ENCODE measurements at places on chromosomes 16 and 17. TPM values are rescaled to one million over a fixed set of nuclear protein-coding genes. Genes with fewer than 3 reads are reported as not detected.

SLC47A1 gene
- 5.5 TPM for total RNA-seq

TMED6 gene
- total RNA-seq, result 1.2 TPM

CBX8 gene
- total RNA-seq, result 18.6 TPM

PRCD gene
- 9.9 TPM for total RNA-seq

SRCIN1 gene
- total RNA-seq, result 21.4 TPM

PRSS33 gene
- total RNA-seq, result not detected

HS3ST6 gene
- 0.36 TPM for total RNA-seq

- no peak overlapping the region for H3K27ac ChIP-seq
- peaks cover 8% of the 10 kb centered on the region for H3K36me3 ChIP-seq
- H3K27me3 ChIP-seq, result no peaks in the 10 kb centered on the region
- H3K4me3 ChIP-seq, result no peak overlapping the region
- DNase-seq, result no peak
These were observed 1.9 kb upstream of the TRIM37 start for GRCh38 chr17:59108400-59109102.

- no peak overlapping the region for H3K27ac ChIP-seq
- peaks cover 29% of the 10 kb centered on the region for H3K36me3 ChIP-seq
- no peak for DNase-seq
- H3K4me1 ChIP-seq, result no peaks in the 10 kb centered on the region
These were observed 30.8 kb downstream of the USP43 start for GRCh38 chr17:9676084-9676483.

DNA sequence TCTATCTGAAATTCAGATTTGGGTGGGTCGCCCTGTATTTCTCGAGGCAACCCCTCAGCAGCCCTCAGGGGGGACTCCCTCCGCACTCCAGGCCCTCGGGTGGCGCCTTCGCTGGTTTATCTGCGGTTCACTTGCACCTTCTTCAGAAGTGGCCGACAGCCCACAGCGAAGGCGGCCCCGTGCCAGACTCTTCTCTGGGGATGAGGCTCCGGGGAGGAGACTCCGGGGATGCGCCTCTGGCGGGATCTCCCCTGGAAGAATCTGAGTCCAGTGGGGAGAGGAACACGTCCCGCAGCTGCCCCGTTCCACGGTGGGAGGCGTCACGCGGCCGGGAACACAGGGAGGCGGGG is 63.9 kb upstream of the DNAJA2 start:
- H3K4me3 ChIP-seq, result peak overlapping the region; percentile 71
- no peak overlapping the region for H3K27ac ChIP-seq
- H3K27me3 ChIP-seq, result peaks cover 17% of the 10 kb centered on the region
- H3K36me3 ChIP-seq, result no peaks in the 10 kb centered on the region

- peak within 1 kb of the TSS; percentile 97 for H3K27ac ChIP-seq
- H3K4me1 ChIP-seq, result peaks cover 8% of the 10 kb centered on the region
- H3K27me3 ChIP-seq, result no peaks in the 10 kb centered on the region
- H3K36me3 ChIP-seq, result peaks cover 8% of the 10 kb centered on the region
These were observed at the start of gene IFI35 for GRCh38 chr17:43006639-43007551. TSS of gene IFI35 (plus strand) at chr17:43006784. CDS start at chr17:43006948, 164 bp downstream.

DNA sequence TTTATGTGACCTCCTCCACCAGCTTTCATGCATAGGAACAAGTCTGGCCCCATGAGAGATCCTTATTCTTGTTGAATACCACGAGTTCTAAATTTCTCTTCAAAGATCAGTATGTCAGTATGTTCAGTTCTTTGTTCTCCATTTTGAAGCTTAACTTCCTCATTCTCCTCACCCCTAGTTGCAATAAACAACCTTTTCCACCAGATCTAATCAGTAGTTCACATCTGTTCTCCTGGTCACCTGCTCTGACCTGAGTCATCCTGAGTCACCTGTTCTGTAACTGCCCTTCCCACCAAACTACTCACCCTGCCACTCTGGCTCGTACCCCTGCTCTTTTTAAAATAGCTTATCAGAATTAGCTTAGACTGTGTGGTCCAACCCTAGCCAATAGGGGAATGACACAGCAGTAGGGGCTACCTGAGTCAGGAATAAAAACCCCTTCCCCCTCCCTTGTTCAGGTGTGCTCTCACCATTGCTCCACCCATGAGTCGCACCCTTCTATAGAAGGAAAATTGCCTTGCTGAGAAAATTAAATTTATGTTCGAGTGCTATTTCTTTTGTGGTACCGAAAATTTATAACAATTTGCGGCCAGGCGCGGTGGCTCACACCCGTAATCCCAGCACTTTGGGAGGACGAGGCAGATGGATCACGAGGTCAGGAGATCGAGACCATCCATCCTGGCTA is 94.6 kb downstream of the EMP2 start:
- no peak overlapping the region for H3K4me3 ChIP-seq
- peaks cover 4% of the 10 kb centered on the region for H3K4me1 ChIP-seq
- no peak overlapping the region for H3K27ac ChIP-seq
- DNase-seq, result no peak
- no peaks in the 10 kb centered on the region for H3K27me3 ChIP-seq
- peaks cover 32% of the 10 kb centered on the region for H3K36me3 ChIP-seq

DNA sequence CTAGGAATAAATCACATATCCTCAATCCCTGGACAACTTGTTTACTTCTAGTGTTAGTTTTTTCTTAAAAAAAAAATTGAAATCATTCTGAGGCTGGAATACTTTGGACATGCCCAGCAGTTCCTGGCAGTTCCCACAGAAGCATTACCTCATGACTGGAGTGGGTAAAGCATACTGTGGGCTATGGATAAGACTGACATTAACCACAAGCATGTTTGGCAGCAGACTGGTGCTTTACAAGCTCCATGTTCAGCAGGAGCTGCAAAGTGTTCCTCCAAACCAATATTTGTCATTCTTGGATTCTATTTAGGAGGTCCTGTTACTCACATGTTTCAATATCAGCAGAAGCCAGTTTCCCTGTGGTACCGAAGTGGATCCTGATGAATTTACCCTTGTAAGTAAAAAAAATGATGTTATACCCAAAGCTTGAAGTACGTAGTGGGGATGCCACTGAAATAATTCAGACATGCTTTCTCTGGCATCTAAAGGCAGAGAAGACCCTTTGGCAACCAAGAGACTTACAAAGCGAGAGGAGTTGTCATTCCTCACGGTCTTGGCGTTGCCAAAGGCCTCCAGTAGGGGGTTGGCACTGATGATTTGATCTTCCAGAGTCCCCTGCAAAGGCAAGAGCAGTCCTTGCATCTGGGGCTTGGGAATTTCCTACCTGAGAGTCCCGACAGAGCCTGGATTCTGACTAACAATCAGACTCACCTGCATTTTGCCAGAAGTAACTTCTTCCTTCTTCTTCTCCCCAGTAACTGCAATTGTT is 4.9 kb downstream of the MYH1 start:
- no peaks in the 10 kb centered on the region for H3K4me1 ChIP-seq
- H3K27ac ChIP-seq, result no peak overlapping the region
- no peak overlapping the region for H3K4me3 ChIP-seq
- DNase-seq, result no peak

GRCh38 chr16:28059841-28060575 is 3.5 kb downstream of the GSG1L start:
- no peaks in the 10 kb centered on the region for H3K36me3 ChIP-seq
- H3K4me1 ChIP-seq, result no peaks in the 10 kb centered on the region
- H3K4me3 ChIP-seq, result no peak overlapping the region
- no peak for DNase-seq

GRCh38 chr17:10674704-10675103 is 17.6 kb upstream of the MYH3 start:
- no peak overlapping the region for H3K4me3 ChIP-seq
- H3K27ac ChIP-seq, result no peak overlapping the region
- no peaks in the 10 kb centered on the region for H3K4me1 ChIP-seq

DNA sequence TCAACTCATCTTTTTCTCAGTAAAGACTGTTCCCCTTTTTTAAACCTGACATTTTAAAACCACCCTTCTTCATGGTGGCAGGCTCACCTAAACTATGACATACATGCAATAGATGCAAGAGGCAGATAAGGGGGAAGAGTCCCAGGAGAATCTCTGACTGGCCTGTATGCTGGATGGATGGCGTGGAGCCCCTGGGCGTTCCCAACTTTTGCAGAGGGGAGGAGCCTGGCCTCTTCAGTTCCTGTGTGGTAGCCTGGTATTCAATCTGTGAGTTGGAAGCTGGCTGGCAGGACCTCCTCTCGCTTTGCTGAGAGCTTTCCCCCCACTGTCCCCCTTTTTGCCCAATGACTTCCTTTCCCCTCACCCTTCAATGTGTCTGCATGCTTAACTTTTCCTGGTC is 217.6 kb upstream of the CA10 start:
- H3K36me3 ChIP-seq, result no peaks in the 10 kb centered on the region
- peaks cover 6% of the 10 kb centered on the region for H3K27me3 ChIP-seq
- no peak for DNase-seq
- no peak overlapping the region for H3K4me3 ChIP-seq

- DNase-seq, result peak; percentile 85
- H3K27me3 ChIP-seq, result no peaks in the 10 kb centered on the region
- peaks cover 15% of the 10 kb centered on the region for H3K4me1 ChIP-seq
- H3K4me3 ChIP-seq, result no peak overlapping the region
- no peaks in the 10 kb centered on the region for H3K36me3 ChIP-seq
These were observed 306.9 kb upstream of the RBFOX1 start for GRCh38 chr16:7025616-7026190.

GRCh38 chr16:3001316-3001715 is 11.4 kb upstream of the CLDN9 start:
- H3K36me3 ChIP-seq, result no peaks in the 10 kb centered on the region
- peaks cover 7% of the 10 kb centered on the region for H3K4me1 ChIP-seq
- DNase-seq, result no peak
- peaks cover 20% of the 10 kb centered on the region for H3K27me3 ChIP-seq
- no peak overlapping the region for H3K4me3 ChIP-seq

GRCh38 chr17:17079761-17080160 is 37.5 kb downstream of the MPRIP start:
- no peaks in the 10 kb centered on the region for H3K27me3 ChIP-seq
- no peak overlapping the region for H3K4me3 ChIP-seq
- no peak for DNase-seq

GRCh38 chr17:1555651-1556471 is 6.7 kb downstream of the PITPNA start:
- H3K4me1 ChIP-seq, result peaks cover 13% of the 10 kb centered on the region
- no peak overlapping the region for H3K27ac ChIP-seq
- no peak overlapping the region for H3K4me3 ChIP-seq
- H3K27me3 ChIP-seq, result no peaks in the 10 kb centered on the region

DNA sequence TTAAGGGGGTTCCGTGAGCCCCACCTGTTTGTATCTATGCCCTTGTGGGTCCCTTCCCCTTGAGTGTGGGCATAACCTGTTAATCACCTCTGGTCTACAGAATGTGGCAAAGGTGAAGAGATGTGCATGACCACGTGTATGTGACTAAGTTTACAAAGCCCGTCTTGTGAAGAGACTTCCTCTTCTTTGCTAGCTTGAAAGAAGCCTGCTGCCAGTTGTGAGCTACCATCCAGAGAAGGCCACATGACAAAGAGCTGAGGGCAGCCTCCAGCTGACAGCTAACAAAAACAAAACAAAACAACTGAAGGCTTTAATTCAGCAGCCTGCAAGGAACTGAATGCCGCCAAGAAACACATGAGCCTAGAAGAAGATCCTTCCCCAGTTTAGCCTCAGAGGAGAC is 112.0 kb downstream of the AXIN2 start:
- H3K4me3 ChIP-seq, result no peak overlapping the region
- no peak overlapping the region for H3K27ac ChIP-seq

- peaks cover 15% of the 10 kb centered on the region for H3K36me3 ChIP-seq
- H3K4me1 ChIP-seq, result peaks cover 21% of the 10 kb centered on the region
These were observed 4.9 kb downstream of the GIT1 start for GRCh38 chr17:29584452-29585079.

DNA sequence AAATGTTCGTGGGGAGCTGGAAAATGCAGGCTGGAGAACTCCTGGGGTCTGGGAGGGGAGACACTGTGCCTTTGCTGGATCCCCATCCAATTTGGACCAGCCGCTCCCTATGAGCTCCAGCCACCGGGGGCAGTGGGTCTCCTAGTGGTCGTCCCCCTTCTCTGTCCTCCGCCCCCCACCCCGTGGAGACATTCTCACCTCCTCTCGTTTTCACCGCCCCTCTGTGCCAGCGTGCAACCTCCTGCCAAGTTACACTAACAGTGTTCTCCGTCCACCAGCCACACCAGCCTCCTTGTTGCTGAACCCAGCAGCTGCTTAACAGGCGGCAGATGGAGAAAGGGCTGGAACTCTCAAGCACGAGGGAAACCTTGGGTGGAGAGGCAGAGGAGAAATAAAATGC is 67.4 kb upstream of the SOX9 start:
- H3K27me3 ChIP-seq, result peaks cover 9% of the 10 kb centered on the region
- DNase-seq, result no peak
- H3K4me1 ChIP-seq, result peaks cover 7% of the 10 kb centered on the region
- no peak overlapping the region for H3K4me3 ChIP-seq

- H3K4me1 ChIP-seq, result no peaks in the 10 kb centered on the region
- no peaks in the 10 kb centered on the region for H3K27me3 ChIP-seq
- peaks cover 69% of the 10 kb centered on the region for H3K36me3 ChIP-seq
- no peak overlapping the region for H3K4me3 ChIP-seq
- no peak overlapping the region for H3K27ac ChIP-seq
- no peak for DNase-seq
These were observed 69.7 kb downstream of the IL21R start for GRCh38 chr16:27471661-27472060.

- no peak overlapping the region for H3K4me3 ChIP-seq
- peak overlapping the region; percentile 7 for H3K27ac ChIP-seq
- H3K4me1 ChIP-seq, result peaks cover 29% of the 10 kb centered on the region
These were observed 1.8 kb upstream of the GIP start for GRCh38 chr17:48970224-48970623.

DNA sequence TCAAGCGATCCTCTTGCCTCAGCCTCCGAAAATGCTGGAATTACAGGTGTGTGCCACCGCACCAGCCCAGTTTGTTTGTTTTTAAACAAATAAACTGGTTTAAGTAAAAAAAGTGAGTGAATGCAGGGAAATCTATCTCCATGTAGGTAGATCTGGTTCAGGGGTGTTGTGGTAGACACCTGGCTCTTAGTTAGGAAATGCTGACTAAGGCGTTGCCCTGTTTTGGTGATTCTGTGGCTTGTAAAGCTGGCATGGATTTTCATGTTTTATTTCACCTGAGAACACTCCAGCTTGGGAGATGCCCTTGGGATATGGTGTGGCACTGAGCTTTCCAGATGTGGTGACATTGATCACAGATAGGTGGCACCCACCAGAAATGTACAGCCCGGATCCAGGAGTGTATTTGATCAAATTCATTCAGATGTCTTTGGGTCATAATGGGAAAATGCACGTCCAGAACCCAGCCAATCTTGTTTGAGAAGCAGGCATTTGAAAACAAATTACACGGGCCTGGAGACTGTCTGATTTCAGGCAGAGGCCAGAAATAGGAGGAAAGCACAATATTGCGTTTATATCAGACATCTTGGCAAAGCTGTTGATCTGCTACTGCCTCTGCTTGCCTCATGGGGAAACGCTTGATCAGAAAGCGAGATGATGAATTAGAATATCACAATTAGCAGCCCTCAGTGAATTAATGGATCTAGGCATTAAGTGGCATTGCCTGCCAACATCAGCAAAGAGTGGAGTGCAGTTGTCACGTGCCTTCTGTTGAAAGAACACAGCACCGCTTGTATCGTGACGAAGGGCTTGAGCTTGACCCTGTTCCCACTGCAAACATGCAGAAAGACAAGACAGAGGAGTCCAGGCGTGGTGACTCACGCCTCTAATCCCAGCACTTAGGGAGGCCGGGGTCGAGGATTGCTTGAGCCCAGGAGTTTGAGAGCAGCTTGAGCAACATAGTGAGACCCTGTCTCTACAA is 7.3 kb upstream of the IL34 start:
- no peaks in the 10 kb centered on the region for H3K36me3 ChIP-seq
- H3K4me1 ChIP-seq, result peaks cover 7% of the 10 kb centered on the region
- no peak for DNase-seq
- no peaks in the 10 kb centered on the region for H3K27me3 ChIP-seq
- H3K27ac ChIP-seq, result peak overlapping the region; percentile 75
- H3K4me3 ChIP-seq, result no peak overlapping the region

GRCh38 chr17:39831588-39831987 is 32.5 kb downstream of the IKZF3 start:
- no peaks in the 10 kb centered on the region for H3K4me1 ChIP-seq
- peaks cover 12% of the 10 kb centered on the region for H3K27me3 ChIP-seq
- no peaks in the 10 kb centered on the region for H3K36me3 ChIP-seq
- no peak overlapping the region for H3K27ac ChIP-seq
